M059J (cell line): ENCODE measurements at places on chromosomes 3 and 15. TPM values are rescaled to one million over a fixed set of nuclear protein-coding genes. Genes with fewer than 3 reads are reported as not detected.

Gene GOLGA8S
- total RNA-seq, result not detected in 2 replicates

DNA sequence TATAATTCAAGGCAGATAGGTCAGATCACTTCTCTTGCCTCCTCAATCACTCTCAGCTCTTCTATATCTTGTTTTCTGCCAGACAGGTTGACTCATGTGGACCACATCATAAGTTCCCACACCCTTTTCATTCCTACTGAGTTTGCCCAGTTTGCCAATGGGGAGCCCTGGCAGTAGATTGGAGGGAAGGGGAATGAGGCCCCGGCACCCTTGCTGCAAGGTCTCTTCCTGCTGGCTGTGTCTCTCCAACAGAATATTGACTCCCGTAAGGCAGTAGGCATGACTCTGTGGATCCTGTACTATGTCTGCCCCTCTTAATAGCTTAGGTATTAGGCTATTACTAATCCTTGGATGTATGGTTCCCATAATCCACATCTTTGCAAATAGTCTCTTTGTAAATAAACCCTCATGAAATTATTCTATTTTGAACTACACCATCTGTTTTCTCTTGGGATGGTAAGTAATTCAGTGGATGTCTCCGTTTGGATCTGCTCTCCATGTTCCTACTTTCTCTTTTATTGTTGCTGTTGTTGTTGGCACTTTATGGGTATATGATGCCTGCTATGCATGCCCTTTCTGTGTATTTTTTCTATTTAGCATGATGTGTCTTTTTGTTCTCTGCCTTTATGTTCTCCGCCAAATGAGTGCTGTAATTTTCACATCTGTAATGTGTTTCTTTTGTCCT is 65.5 kb upstream of the DCBLD2 start:
- DNase-seq, result peak; percentile 92

Gene GPR156
- total RNA-seq, result 0.66 and 2.2 TPM in 2 replicates

DNA sequence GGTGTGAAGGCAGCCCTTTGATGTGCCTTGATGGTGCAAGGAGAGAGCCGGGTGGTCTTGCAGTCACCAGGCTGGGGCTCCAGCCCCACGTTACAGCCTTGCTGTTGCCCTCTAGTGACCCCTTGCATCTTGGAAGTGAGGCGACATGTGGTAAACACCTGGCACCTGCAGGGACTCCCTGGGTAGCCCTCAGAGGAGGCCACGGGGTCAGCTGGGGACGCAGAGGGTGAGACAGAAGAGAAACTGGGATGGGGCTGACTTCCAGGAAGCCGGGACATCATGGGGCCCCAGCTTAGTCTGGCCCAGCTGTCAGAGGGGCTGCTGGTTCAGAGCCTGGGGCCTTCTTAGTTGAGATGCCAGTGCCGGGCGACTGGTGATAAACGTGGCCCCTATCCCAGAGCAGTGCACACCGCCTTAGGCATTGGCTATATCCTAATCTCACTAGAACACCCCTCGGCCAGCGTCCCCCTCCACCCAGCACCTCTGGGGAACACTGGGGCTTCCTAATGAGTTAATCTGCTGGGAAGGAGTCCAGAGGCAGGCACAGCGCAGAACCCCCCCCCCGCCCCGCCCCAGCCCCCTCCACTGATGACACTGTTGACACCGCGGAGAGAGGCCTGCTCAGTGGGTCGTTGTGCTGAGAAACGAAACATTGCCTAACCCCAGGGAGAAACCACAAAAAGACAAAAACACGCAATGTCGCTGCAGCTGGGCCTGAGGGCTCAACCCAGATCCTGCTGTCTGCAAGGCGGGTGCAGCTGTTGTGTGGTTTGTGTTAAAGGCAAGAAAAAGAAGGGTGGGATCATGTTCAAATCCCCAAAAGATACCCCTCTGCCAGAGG is 60.5 kb upstream of the KLF13 start:
- DNase-seq, result no peak

DNA sequence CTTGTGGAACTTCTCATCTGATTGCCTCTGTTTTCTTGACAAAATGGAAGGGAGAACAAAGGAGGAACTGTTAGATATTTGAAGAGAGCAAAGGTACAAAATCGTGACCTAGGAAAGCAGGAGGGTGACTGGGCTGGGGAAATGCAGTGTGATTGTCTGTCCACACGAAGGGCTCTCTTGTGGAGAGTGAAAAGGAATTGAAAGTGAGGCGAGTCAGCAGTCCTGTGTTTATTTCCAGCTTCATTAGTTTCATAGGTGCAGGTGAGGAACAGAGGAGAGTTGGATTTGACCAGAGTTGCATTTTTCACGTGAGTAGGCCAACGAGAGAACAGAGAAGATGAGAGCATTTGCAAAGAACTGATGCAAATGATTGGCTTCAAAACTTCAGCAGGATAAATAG is 336.4 kb upstream of the SATB1 start:
- DNase-seq, result no peak

GRCh38 chr3:194623449-194624290 is 9.5 kb downstream of the TMEM44 start:
- DNase-seq, result no peak

Gene MNS1
- total RNA-seq, result 3.4 and 5.6 TPM in 2 replicates

GRCh38 chr3:129586746-129587430 is 19.6 kb downstream of the PLXND1 start:
- DNase-seq, result no peak

GRCh38 chr3:60289341-60290121 is 961.7 kb downstream of the FHIT start:
- DNase-seq, result no peak

Gene ATP13A4
- 0.10 TPM in 1 of 2 replicates, not detected in the other for total RNA-seq

- DNase-seq, result no peak
Observed at GRCh38 chr15:93072011-93072410, 17.0 kb downstream of the RGMA start.

Gene MYZAP
- total RNA-seq, result 7.9 and 8.2 TPM in 2 replicates

DNA sequence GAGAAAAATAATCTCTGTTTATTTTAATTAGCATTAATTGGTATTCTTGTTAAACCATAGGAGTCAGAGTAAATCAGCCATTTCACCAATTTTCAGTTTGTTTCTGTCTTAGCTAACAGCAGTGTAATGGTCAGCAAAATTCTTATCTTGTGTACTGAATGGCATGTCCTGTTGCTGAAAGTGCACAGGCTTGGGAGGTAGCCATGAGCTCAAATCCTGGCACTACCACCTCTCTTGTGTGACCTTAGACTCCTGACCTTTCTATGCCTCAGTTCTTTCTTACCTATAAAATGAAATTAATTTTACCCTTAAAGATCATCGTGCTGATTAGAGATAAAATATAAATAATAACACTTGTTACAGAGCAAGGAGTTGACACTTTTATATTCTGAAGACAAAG is 35.8 kb downstream of the MLH1 start:
- DNase-seq, result no peak

- DNase-seq, result peak; percentile 77
Observed at GRCh38 chr15:94080416-94080815, 150.9 kb upstream of the MCTP2 start.

DNA sequence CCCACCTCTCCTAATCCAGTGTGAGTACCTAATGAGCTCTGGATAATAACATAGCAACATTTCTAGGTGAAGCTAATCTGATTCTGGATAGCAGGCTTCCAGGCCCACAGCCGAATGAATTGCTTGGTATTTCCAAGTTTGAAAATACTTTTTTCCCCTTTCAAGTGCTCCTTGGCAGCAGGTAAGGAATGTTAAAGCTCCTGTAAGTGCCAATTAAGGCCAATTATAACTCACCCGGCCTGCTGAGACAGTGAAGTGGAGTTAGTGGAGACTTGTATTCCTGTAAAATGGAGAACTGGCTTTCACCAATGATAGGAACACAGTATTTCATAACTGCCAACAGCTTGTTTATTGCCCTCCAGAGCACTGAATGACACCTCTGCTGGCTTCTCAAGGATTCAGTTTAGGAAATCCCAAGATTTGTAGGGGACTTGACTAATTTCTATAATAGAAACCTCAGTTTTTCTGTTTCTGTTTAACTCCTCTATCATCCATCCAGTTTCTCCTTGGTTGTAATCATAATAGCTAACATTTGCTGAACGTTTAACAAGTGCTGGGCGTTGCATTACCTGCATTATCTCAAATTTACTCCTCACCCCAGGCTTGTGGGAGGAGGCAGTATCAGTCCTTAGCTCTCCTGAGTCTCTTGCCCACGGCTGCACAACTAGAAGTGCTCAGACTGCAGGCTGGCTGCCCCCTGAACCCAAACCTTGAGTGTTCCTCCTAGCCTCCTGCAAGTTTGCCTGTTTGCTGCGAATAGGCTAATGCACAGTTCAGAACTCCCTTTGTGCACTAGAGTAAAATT is 52.7 kb upstream of the SCAANT1 start:
- no peak for DNase-seq

Gene CLPX
- 22.7 and 27.7 TPM in 2 replicates for total RNA-seq

Gene DGKG
- total RNA-seq, result 14.4 and 16.7 TPM in 2 replicates

Gene NR2F2
- 34.1 and 37.8 TPM in 2 replicates for total RNA-seq

Gene PIERCE2
- total RNA-seq, result 3.5 and 6.5 TPM in 2 replicates

GRCh38 chr3:141790171-141790570 is 27.0 kb downstream of the GRK7 start:
- no peak for DNase-seq

GRCh38 chr3:192687488-192688152 is 39.7 kb downstream of the FGF12 start:
- no peak for DNase-seq

DNA sequence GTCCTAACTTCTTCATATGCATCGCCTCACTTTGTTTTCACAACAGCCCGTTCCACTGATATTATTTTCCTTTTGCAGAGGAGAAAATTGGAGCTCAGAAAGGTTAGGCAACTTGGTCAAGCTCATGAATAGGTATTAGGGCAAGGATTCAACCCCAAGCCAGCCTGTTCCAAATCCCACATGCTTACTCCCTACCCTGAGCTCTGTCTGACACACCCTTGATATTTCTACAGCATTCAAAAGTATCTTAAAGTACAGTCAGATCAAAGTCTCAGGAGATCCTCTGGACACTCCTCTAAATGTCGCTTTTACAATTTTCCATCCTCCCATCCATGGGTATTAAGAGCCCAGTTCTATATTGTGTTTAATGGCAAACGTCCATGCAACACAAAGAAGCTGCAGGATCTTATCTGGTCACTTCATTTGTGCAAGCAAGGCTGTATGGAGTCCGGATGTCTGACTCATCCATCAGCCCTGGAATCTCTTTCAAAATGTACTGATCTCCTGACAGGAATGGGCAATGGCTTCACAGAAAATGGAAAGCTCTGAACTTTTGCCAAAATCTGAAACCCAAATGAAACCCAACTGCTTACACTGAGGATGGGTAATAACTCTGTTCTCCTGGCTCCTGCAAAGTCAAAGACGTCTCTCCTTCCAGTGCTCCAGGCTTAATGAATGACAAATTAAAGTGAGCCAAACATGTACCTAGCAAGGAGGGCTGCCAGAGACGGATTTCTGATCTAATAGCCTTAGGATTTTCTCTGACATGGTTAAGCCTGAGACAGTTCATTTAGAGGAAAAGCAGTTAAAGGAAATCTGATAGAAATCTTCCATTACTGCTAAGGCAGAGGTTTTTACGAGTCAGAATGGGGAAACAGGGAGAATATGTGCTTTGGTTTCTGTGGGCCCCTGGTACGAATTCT is 230.9 kb upstream of the RORA start:
- DNase-seq, result peak; percentile 27
